ENCODE measurements at places on chromosomes 7 and 10. TPM values are rescaled to one million over a fixed set of nuclear protein-coding genes. Genes with fewer than 3 reads are reported as not detected.
A peak's percentile ranks its signal among the peaks of the same experiment; 100 is the strongest.

GRCh38 chr7:147415991-147416390 lies 1174.6 kb upstream of the C7orf33 start:
- no peak for DNase-seq

DNA sequence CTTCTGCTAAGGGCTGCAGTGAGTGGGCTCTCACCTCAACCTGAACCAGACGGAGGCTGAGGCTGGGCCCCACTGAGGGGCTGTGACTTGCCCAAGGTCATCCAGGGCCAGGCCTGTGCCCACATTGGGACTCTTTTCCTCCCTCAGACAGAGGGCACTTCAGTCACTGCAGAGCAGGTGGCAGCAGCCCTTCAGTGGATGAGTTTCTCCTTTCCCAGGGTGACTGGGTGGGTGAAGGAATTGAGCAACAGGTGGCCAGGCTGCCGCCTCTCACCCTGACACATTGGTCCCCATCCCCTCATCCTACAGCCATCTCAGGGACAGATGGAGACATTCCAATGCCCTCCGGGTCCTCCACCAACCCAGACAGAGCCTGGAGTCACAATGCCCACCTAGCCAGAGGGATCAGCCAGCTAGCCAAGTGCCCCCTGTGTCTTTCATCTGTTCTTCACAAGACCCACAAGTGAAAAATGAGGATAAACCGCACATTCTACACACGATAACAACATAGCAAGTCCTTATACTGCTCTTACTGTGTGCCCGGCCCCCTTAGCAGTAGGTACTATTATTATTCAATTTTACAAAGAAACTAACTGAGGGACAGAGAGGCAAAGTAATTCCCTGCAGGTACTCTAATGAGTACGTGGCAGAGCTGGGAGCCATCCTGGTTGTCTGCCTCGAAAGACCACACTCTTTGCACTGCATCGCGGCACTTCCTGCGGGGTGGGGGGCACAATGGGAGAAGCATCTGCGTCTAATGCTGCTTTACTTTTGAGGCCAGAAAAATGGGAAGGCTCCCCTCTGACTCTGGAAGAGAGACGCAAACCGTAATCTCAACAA lies 1.7 kb upstream of the SLC18A3 start:
- DNase-seq, result no peak

GRCh38 chr7:20541608-20542349 lies 73.7 kb upstream of the ABCB5 start:
- DNase-seq, result no peak

- peak; percentile 23 for DNase-seq
Observed at GRCh38 chr7:146090023-146090645, 26.5 kb upstream of the CNTNAP2 start.

- no peak for DNase-seq
Observed at GRCh38 chr7:70533614-70534013, 598.3 kb upstream of the GALNT17 start.

DNA sequence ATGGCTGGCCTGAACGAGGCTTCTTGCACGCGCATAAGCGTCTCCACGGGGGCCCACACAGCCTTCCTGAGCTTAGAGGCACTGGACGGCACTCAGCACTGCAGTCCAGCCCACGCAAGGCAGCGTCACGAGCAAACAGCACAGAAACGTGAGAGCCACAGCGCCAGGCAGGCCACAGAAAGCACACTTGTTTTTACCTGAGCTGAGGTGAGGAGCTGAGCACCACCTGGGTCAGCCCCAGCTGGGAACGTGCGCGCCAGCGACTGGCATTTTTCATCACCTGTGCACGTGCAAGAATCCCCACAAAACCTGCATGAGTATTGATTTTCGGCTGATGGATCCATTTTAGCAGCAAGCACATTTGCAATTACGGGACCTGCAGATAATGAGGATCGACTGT lies 26.7 kb downstream of the IQCE start:
- DNase-seq, result no peak

GRCh38 chr7:47336472-47337425 lies 245.2 kb downstream of the TNS3 start:
- no peak for DNase-seq

DNA sequence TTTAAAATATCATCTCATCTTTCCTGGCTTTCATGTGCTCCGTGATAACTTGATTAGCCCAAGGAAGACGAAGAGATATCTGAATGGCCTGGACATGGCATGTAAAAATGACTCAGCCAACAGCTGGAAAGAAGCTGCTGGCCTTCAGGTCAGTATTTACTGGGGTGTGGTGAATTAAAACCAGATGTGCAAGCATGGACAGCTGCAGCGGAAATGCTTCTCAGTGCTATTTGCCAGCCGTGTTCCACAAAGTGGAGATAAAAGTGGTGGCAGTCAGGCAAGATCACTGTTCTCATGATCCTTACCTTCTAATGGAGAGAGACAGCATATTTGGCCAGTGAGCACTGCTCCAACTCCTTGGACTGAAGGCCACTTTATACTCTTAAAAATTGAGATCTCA lies 203.1 kb upstream of the VSTM2A start:
- no peak for DNase-seq

DNA sequence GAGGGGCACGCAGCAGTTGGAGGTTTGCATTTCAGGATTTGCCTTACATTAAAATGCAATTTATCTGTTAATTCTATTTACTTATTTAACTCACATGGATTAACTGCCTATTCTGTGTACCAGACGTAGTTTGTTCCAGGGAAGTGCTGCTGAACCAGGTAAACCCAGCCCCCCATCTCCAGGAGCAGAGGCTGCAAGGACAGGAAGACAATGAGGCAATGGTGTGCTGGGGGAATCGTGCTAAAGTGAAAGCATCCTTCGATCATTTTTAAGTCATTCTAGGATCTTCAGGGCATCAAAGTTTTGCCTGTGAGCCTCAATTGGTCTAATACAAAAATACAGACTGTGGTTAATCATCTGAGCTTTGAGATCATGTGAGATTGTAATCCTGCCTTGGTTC lies 166.4 kb downstream of the DNAJB6 start:
- DNase-seq, result no peak

DNA sequence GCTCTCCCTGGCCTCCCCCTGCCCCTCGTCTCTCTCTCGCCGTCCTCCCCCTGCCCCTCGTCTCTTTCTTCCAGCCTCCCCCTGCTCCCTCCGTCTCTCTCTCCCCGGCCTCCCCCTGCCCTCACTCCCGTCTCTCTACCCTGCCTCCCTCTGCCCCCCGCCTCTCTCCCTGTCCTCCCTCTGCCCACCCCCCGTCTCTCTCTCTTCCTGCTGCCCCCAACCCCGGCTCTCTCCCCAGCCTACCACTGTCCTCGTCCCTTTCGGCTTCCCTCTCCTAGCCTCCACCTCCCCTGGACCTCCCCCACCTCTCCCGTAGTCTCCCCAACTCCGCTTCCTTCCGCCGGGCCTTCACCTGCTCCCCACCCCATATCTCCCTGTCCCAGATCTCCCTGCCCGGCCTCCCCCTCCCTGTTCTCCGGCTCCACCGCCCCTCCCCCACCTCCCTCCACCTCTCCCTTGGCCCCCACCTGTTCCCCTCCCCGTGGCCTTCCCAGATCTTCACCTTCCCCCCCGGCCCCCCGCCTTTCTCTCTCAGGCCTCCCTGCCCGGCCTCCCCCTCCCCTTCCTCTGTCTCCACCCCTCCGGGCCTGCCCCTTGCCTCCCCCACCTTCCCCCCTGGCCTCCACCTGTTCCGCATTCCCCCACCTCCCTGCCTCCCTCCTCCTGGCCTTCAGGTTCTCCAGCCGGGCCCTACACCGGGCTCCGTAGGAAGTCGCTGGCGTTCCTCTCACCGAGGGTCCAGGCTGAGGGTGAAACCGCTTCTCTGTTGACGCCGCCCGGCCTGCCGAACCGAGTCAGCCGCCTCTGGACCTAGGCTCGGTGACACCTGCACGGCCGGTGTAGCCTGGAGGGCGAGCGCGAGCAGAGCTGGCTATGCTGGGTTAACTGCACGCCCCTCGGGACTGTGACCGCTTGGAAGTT lies 1.2 kb downstream of the GET4 start:
- no peak for DNase-seq

DNA sequence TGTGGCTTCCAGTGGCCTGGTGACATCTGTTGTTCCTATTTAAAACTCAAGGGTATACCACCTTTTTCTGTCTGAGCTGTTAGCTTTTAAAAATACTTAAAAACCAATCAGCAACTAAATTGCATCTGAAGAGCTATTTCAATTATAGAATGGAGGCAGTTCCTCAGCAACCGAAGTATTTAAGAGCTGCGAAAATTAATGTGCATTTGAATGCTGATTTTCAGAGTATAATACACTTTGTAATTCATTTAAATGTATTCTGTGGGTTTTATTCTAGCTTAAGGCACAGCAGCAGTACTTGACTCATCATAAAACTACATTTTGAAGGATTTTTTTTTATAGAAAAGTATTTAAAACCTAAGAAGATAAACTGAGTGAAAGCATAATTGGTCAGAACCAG lies 404.9 kb upstream of the PRKCQ start:
- DNase-seq, result no peak

DNA sequence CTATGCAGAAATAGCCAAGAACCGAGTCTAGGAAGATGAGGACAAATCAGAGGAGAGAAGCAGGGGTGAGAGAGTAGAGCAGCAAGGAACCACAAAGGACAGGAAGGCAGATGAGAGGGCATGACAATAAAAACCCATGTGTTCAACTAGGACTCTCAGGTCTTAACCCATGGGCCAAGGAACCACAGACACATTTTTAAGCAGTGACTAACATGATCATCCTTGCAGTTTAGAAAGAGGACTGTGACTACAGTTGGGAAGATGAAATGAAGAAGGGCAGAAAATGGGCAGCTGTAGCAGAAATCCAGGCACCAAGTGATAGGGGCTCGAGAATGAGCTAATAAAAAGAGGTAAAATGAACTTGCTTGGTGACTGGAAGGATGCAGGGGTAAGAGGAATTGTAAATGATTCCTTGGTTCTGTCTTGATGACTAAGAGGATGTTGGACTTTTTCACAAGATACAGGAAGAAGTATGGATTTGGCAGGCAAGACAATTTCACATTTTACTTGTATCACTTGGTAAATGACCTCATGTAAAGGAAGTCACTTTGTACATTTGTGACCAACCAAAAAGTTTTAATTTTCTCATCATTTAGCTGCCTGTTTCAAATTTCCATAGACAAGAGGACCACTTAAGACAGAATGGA lies 22.8 kb downstream of the SGMS1 start:
- DNase-seq, result peak; percentile 39

DNA sequence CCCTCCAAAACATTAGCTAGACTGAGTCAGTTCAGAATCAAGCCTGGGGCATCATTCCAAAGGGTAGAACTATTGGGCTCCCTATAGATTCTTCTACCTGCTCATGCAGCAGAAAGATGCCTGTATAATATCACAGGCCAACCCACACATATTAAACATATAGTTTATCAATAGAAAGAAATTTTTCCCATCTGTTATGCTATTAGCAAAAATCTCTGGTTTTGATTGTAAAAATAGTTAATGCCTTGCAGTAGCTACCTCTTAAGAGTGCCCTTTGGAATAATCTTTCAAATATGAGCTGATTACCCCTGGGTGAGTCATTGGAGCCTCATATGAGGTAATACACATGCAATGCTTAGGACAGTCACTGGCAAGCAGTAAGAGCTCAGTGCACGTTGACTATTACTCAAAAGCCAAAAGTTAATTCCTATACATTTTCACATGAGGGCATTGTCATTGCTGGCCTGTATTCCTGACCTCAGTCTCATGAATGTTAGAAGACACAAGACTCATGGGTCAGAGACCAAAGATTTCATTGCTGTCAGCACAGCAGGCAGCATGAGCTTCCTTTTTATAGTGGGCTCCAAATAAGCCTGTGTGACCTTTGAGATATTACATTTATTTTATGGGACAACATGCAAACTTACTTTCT lies 180.0 kb downstream of the FGFR2 start:
- no peak for DNase-seq

DNA sequence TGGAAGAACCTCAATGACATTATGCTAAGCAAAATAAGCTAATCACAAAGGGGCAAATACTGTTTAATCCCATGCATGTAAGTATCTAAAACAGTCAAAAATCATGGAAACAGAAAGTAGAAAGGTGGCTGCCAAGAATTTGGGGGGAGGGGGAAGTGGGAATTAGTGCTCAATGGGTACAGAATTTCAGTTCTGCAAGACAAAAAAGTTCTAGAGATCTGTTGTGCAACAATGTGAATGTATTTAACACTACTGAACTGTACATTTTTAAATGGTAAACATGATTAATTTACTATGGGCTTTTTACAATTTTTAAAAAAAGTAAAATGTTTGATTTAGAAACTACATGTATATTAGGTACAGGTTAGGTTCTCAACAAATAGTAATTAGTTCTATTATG lies 11.9 kb downstream of the EZH2 start:
- no peak for DNase-seq

- no peak for DNase-seq
Observed at GRCh38 chr10:79417266-79417665, 28.2 kb downstream of the ZCCHC24 start.

- no peak for DNase-seq
Observed at GRCh38 chr10:123643315-123643714, 22.8 kb upstream of the GPR26 start.

DNA sequence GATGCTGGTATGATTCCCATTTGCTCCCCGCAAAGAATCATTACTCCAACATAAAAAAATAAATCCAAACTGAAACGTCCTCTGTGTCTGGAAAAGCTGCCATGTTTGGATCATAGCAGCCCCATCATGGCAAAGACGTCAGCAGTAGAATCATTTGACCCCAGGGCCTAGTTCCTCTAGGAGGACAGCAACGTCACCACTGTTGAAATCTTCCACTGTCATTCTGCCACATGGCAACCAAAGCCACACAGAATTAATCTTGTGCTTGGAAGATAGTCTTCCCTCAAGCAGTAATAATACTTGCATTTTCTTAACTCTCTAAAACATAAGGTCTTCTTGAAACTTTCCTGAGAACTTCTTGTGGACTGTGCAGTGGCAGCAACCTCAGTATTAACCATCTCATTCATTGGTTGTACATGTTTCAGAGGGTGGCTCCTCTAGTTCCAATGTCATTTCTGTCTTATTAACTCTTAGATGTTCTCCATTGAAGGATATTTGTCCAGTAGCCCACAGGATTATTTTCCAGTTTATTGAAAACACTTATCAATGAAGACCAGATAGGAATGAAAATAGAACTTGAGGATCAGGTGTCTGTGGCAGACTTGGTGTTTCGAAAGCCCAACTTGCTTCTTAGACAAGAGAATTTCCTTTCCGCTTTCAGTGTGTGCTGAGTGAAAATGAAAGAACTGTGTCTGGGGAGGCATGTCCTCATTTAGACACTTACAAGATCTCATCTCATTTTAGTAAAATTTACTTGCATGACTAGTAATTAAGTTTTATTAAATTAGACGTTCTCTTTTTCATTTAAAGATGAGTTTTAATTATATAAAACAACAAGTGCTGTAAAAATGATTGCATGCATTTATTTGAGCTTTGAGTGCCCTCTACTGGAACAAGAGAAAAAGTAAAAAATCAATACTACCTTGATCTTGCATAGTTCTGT lies 28.9 kb upstream of the INHBA start:
- no peak for DNase-seq

The HMX2 gene
- not detected for total RNA-seq

The OR2F1 gene
- not detected for total RNA-seq

The CFAP46 gene
- not detected for total RNA-seq

The PAX4 gene
- total RNA-seq, result not detected

The NPTX2 gene
- 40.5 TPM for total RNA-seq

The STOX1 gene
- 0.68 TPM for total RNA-seq

The C10orf105 gene
- not detected for total RNA-seq

The PHKG1 gene
- 1.3 TPM for total RNA-seq

Measured in Caki2 (cell line).